Activated CD4-positive, alpha-beta T cell treated with anti-CD3 and anti-CD28 coated beads, Interleukin-2, amount 10 ng/mL, durations not matched to agents 24 days and 14 days (primary cell): ENCODE measurements at places on chromosomes 5 and 9. TPM values are rescaled to one million over a fixed set of nuclear protein-coding genes. Genes with fewer than 3 reads are reported as not detected.

GRCh38 chr9:96567203-96567700, 52.4 kb downstream of the CDC14B start:
- H3K27me3 ChIP-seq = peaks cover 34% of the 10 kb centered on the region
- DNase-seq = no peak
- H3K36me3 ChIP-seq = no peaks in the 10 kb centered on the region
- H3K4me3 ChIP-seq = peak overlapping the region; percentile 83
- peaks cover 20% of the 10 kb centered on the region for H3K4me1 ChIP-seq

GRCh38 chr9:127114606-127115005, 7.8 kb downstream of the ANGPTL2 start:
- peaks cover 13% of the 10 kb centered on the region for H3K4me1 ChIP-seq
- H3K27ac ChIP-seq = no peak overlapping the region
- no peaks in the 10 kb centered on the region for H3K36me3 ChIP-seq
- no peak overlapping the region for H3K4me3 ChIP-seq

ADCY2 gene
- not detected in 2 replicates for total RNA-seq

ADAMTS16 gene
- total RNA-seq = not detected in 2 replicates

DNA sequence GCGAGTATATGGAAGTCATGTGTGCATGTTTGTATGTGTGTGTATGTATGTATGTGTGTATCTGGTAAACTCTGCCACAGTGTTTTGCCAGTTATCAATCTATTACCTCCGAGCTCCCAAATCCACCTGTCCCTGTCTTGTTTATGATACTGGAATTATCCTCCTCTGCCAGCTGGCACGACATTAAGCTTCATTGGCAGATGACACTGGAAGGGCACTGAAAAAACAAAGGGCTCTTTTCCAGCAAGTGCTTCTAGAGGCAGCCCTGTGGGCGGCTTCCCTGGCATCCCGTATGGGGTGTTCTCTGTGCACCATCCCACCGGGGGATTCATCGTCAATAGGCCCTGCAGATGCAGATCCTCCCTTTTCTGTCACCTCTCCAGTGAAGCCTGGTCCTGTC, 221.5 kb downstream of the MSX2 start:
- no peak for DNase-seq
- no peak overlapping the region for H3K27ac ChIP-seq
- H3K4me1 ChIP-seq = no peaks in the 10 kb centered on the region
- H3K4me3 ChIP-seq = no peak overlapping the region

IFNB1 gene
- not detected in 2 replicates for total RNA-seq

DNA sequence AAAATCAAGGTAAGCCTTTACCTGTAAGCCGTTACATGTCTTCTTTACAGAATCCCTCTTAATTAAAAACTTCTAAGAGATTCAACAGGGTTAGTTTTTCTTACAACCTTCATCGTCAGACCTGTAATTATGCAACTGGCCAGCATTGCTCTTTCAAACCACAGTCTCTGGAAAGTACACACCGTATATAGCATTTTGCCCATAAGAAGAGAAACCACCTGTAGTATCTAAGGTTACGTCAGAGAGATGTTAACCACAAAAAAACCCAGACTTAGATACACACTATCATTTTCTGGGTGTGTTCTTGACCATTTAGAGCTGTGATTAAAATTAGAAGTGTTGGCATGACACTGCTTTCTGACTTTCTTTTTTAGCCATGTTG, 140.0 kb downstream of the MUSK start:
- no peak for DNase-seq
- no peaks in the 10 kb centered on the region for H3K36me3 ChIP-seq
- H3K27me3 ChIP-seq = no peaks in the 10 kb centered on the region
- no peak overlapping the region for H3K27ac ChIP-seq
- H3K4me3 ChIP-seq = no peak overlapping the region

DTWD2 gene
- 1.8 and 2.2 TPM in 2 replicates for total RNA-seq
